ENCODE measurements at places on chromosomes 16 and 17. TPM values are rescaled to one million over a fixed set of nuclear protein-coding genes. Genes with fewer than 3 reads are reported as not detected.

The APOH gene
- not detected for total RNA-seq

The ITGB4 gene
- 46.2 TPM for total RNA-seq

The AOC3 gene
- 0.75 TPM for total RNA-seq

The CDRT15L2 gene
- total RNA-seq: not detected

The FOXF1 gene
- total RNA-seq: 0.28 TPM

The KCNH4 gene
- 0.31 TPM for total RNA-seq

Measured in motor neuron (in vitro differentiated cells).